ENCODE measurements at places on chromosomes 5 and 9. TPM values are rescaled to one million over a fixed set of nuclear protein-coding genes. Genes with fewer than 3 reads are reported as not detected.

- no peak for DNase-seq
These were observed 151.3 kb upstream of the TMEM161B start for GRCh38 chr5:88419931-88420330.

- no peak for DNase-seq
These were observed 18.6 kb downstream of the MED10 start for GRCh38 chr5:6359555-6360322.

GRCh38 chr9:135574331-135574730, 12.8 kb downstream of the PAEP start:
- DNase-seq, result no peak

DNA sequence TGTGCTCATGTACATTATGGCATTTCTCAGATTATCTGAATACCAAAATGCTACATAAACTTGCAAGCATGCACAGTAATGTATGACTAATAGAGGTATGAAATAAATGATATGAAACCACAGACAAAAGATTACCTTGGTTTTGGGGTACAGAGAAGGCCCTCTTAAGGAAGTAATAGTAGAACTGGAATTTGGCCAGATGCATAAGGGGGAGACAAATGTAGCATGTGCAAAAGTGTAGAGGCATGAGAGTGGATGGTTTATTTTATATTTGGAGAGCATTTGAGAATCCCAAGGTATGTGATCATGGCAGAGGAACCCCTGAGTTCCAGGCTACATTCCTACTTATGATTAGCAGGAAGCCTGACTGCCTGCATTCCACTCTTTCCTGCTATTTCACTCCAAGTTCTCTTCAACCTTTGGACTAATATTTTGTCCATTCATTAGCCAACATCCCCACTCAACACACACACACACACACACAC, 74.2 kb downstream of the MAMDC2 start:
- no peak for DNase-seq

GABRB2 gene
- 1.6 TPM for total RNA-seq

- DNase-seq, result no peak
These were observed 12.9 kb downstream of the PHYHD1 start for GRCh38 chr9:128933731-128934130.

DNA sequence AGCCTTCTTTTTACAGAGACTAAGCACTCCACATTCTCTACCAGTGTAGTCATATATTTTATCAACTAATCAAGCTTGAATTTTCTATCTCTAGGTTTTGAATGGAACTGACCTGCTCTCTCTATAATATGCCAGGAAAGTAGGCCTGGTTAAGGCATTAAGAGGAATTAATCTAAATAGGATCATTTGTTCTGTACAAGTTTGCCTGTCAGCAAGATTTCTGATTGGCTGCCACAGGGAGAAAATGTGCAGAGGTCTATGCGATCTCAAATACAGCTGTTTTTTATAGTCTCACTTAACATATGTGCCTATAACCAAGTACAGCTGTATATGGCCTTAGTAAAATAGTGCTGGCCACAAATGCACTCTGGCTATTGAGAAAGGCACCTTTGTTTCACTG, 418.8 kb downstream of the KDM4C start:
- DNase-seq, result no peak

CDO1 gene
- total RNA-seq, result 21.1 TPM

C9orf50 gene
- total RNA-seq, result not detected

- no peak for DNase-seq
These were observed 167.5 kb downstream of the SYK start for GRCh38 chr9:90969021-90969675.

FGF1 gene
- total RNA-seq, result 5.1 TPM

SLC36A2 gene
- total RNA-seq, result not detected

- no peak for DNase-seq
These were observed 196.4 kb downstream of the CDK5RAP2 start for GRCh38 chr9:120383611-120383998.

- DNase-seq, result no peak
These were observed 372.8 kb upstream of the PIK3R1 start for GRCh38 chr5:67842806-67843205.

SPOCK1 gene
- total RNA-seq, result 8.9 TPM

RNF224 gene
- total RNA-seq, result not detected

GRCh38 chr5:109719978-109720377, 30.3 kb downstream of the MAN2A1 start:
- no peak for DNase-seq

DNA sequence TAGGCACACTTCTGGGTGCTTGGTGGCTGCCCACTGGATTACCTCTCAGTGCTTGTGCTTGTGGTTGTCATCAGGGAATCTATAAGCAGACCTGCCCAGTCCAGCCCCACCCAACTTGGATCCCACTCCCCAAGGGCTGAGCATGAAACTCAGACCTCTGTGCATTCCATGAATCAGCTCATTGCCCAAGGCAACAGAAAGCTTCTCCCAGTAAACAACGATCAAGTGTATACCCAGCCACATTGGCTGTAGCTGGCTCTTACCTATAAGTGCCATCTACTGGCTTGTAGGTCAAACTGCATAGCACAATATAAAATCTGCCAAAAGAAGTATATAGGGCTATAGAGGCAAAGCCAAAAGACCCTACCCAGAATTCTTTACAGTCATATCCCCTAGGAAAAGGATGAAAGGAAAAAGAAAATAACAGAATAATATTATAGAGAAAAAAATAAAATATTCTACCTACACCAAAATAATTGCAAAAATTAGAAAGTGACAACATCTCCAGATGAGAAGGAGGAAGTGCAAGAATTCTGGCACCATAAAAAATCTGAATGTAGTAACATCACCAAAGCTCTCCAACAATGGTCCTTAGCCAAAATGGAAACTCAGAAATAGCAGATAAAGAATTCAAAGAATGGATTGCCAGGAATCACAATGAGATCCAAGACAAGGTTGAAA, 321.0 kb upstream of the TRPC7 start:
- DNase-seq, result no peak

ATOSB gene
- 6.0 TPM for total RNA-seq

DNA sequence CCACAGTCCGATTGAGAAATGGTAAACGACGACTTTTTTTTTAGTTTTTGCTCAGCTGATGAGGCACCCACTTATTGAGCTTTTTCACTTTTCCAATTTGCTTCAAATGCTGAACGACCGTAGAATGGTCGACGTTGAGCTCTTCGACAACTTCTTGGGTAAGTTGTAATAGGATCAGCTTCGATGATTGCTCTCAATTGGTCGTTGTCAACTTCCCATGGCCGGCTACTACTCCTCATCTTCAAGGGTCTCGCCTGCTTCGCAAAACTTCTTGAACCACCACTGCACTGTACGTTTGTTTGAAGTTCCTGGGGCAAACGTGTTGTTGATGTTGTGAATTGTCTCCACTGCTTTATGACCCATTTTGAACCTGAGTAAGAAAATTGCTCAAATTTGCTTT, 35.7 kb downstream of the NSD1 start:
- DNase-seq, result no peak

GRCh38 chr5:171592076-171592475, 172.6 kb downstream of the FGF18 start:
- no peak for DNase-seq

HAVCR1 gene
- 0.90 TPM for total RNA-seq

DNA sequence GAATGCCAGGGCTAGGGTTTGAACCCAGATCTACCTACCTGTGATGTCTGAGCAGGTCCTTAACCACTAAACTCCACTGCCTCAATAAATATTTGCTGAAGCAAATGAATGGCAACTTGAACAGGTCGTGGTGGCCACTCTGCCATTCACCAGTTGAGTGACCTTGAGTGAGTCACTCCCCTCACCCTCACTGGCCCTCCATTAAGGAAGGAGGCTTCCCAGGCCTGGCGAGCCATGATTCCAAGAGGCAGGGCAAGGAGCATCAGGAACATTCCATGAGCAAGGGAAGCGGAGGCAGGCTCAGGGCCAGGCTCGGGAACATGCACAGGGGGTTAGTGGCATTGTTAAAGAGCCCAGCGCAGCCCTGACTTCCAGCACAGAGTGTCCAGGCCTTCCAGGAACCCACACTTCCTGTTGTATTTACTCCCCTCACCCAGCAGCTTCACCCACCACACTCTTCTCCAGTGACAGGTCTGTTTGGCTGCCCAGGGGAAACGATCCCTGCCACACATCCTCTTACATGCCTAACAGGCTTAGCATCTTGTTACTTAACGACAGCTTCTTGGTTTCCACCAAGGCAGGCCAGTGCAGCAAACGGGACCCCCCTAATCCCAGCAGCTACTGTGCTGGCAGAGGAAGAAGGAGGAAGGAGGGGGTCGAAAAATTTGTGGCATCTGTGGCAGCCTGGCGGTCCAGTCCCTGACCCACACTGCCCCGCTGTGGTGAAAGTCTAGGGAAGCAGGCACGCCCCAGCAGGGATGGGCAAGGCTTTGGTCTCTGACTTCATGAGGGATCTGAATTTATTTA, 43.7 kb upstream of the TTC1 start:
- DNase-seq, result peak; percentile 8

DNA sequence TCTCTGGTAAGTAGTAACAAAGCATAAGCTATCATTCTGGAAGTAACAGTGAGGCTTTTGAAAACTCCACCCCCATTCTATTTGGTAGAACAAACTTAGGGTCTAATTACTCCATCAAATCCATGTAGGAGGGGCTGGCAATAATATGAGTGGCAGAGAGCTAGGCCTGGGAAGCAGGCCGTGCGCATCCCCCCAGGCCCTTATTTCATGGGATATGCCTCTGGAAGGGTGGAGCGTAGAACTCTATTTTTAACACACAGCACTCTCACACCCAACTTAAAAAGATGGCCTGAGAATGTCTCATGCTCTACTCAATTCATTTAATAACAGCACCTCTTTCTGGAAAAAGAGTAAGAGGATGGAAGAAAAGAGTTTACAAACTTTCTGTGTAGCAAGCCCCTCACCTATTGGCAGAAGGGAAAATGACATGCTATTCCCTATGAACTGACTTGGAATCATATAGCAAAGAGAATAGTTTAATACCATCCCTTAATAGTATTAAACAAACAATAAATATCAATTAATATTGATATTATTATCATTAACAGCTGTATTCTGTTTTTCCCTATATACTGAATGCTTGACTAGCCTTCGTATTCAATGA, 233.2 kb downstream of the KCTD16 start:
- DNase-seq, result no peak

PCA3 gene
- 0.26 TPM for total RNA-seq

GRCh38 chr9:127567730-127568617, 44.1 kb upstream of the STXBP1 start:
- no peak for DNase-seq

DNA sequence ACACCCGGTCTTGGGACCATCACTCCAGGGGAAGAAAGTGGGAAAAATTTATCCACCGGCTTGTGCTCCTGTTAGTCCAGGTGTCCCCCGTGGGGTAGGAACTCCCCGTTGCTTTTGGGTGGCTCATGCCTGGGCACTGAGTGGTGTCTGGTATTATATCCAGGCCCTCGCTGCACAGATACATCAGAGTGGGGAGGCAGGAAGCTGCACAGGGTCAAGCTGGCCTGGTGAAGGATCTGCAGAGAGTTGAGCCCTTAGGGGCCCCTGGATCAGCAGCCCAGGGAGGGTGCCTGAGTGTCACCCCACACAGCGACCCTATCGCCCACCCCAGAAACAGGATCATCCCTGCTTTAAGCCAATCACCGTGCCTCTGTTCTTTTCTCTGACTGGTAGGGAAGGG, 24.4 kb upstream of the COL5A1 start:
- DNase-seq, result no peak

TERT gene
- total RNA-seq, result not detected

DNA sequence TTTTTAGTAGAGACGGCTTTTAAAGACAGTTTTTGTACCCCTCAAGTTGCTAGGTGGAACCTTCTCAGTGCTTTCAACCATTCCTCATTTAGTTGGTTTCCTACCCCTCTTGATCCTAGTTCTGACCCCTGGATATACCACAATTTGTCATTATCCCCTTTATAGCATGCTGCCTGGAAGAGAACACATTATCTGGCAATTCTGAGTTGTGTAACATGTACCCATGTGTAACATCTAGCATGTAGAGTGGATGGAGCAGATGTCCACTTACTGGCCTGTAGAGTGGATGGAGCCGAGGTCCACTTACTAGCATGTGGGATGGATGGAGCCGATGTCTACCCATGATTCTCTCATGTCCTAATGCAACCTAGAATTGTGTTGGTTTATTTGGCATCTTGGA, 7.5 kb downstream of the SLC36A1 start:
- DNase-seq, result no peak

SH3RF2 gene
- 1.0 TPM for total RNA-seq

- no peak for DNase-seq
These were observed 621 bp upstream of the GCNT4 start for GRCh38 chr5:75053054-75053303.

ENG gene
- 16.4 TPM for total RNA-seq

DNA sequence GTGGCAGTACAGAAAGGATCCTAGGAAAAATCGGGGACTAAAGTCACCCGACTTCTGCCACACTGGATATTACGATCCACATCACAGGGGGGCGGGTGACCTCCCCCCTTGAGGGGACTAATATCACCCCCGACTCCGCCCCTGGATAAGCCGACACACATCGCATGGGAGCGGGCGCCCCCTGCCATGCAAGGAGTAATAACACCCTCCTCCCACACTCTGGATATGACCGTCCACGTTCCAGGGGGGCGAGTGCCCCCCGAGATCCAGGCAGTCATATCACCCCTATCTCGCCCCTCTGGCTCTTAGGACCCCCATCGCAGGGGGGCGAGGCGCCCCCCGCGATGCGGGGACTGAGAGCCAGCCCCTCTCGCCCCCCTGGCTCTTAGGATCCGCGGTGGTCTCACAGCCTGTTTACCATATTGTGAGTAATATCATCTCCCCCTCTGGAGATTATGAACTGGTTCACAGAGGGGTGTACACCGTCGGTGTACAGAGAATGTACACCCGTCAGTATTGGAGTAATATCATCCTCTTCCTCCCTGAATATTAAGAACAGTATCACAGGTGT, 423.0 kb downstream of the DIRAS2 start:
- DNase-seq, result no peak

GRCh38 chr5:94700592-94700991, 82.1 kb downstream of the SLF1 start:
- DNase-seq, result no peak

DNA sequence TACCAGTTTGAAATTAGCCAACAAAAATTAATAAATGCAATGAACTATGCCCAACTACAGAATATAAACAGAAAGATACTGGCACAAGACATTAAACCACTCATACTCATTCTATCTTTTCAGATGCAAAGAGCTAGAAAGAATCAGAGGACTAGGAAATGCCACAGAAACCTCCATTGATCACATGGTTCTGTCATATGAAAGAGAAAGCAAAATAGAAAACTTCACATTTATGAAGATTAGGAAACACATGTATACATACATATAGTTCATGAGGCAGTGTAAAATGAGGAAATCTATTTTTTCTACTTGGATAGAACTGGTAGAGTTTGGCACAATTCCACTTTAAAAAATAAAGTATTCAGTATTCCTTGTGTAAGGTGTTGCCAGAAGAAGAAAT, 275.1 kb upstream of the PTGER4 start:
- DNase-seq, result no peak

GRCh38 chr5:175059687-175060211, 335.4 kb downstream of the MSX2 start:
- peak; percentile 35 for DNase-seq

GRCh38 chr9:19188771-19189170, 41.7 kb upstream of the DENND4C start:
- DNase-seq, result no peak
